Endothelial cell of umbilical vein (primary cell): ENCODE measurements at places on chromosomes 12 and 14. TPM values are rescaled to one million over a fixed set of nuclear protein-coding genes. Genes with fewer than 3 reads are reported as not detected.

Gene LAG3
- polyA plus RNA-seq: 1.3 and 1.8 TPM in 2 replicates

GRCh38 chr12:22285846-22286245 is 48.7 kb downstream of the ST8SIA1 start:
- no peak for DNase-seq

GRCh38 chr14:93343797-93344196 is 3.2 kb upstream of the COX8C start:
- no peak for DNase-seq

DNA sequence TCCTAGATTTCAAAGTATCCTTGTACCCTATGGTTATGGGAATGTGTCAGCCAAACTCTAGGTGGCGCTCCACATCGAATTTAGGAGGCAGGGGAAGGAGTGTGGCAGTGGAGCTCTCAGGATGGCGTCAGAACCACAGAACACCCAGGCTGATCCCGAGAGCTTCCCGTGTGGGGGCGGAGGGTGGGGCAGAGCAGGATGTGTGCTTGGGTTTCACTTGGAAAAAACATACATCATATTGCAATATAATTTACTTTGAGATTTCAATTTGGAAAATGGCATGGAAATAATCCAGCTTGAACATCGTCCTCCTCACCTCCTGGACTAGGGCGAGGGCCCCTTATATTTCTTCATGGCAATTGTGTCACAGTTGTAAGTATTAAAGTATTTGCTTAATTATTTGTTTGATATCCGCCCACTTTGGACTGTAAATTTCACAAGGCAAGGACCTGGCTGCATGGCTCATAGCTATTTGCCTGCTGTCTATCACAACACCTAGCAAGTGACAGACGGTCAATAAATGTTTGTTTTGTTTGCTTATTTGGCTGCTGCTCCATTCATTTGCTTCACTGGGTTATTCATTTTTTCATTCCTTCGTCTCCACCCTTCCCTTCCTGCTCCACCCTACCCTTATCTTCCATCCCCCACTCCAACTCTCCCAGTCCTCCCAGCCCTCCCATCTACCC is 221.5 kb upstream of the HMGA2 start:
- peak; percentile 91 for DNase-seq
